ENCODE measurements at places on chromosomes 16 and 17.

DNA sequence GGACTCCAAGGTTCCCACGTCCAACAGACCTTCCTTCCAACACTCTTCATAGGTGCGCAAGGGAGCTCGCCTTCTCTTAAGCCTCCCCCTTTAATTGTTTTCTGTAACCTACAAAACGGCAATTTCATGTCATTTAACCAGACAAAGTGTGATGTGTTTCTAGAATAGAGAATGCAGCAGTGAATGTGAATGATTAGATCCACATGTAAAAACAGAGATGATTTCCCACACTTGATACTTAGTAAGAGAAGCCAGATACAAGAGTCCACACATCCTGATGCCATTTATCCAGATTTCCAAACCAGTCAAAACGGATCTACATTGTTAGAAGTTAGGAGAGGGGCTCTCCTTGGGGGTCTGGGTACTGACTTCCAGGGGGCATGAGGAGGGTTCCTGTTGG, 89.3 kb downstream of the IRF8 start:
- DNase-seq = no peak

- peak; percentile 37 for DNase-seq
These were observed 352.3 kb upstream of the CDH5 start for GRCh38 chr16:66014221-66014620.

DNA sequence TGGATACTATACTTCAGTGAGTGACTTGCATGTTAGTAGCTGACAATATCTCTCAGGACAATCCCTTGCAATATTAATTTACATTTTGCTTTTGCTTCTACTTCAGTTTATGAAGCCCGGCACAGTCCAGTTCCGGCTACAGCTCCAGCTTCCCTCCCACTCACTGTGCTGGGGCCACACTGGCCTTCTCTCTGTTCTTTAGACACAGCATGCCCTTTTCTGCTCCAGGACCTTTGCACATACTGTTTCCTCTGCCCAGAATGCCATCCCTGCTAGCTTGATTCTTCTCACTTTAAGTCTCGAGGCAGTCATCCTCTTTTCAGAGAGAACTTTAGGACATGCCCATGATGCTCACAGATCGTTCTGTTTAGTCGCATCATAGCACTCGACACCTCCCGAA, 25.5 kb upstream of the LRRC75A start:
- no peak for DNase-seq

DNA sequence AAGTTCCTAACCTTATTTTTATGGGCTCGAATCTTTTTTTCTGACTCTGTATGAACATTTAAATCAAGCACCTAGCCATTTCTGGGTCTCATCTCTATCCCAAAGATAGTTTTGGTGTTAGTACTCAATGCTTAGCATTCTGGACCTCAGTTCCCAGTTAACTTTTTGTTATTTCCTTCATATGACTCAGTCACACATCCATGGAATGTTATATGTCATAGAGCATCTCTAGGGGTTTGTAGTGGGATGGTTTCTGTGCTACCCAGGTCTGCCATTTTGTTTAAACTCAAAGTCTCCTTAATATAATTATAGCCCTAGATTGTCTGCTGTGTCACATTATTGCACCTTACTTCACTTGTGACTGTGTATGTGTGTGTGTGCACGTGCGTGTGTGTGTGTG, 90.1 kb downstream of the EFCAB13 start:
- peak; percentile 74 for DNase-seq

- DNase-seq = no peak
These were observed 228.5 kb downstream of the FOXL1 start for GRCh38 chr16:86806838-86807351.

GRCh38 chr16:53323924-53324323, 110.3 kb upstream of the RBL2 start:
- DNase-seq = no peak

DNA sequence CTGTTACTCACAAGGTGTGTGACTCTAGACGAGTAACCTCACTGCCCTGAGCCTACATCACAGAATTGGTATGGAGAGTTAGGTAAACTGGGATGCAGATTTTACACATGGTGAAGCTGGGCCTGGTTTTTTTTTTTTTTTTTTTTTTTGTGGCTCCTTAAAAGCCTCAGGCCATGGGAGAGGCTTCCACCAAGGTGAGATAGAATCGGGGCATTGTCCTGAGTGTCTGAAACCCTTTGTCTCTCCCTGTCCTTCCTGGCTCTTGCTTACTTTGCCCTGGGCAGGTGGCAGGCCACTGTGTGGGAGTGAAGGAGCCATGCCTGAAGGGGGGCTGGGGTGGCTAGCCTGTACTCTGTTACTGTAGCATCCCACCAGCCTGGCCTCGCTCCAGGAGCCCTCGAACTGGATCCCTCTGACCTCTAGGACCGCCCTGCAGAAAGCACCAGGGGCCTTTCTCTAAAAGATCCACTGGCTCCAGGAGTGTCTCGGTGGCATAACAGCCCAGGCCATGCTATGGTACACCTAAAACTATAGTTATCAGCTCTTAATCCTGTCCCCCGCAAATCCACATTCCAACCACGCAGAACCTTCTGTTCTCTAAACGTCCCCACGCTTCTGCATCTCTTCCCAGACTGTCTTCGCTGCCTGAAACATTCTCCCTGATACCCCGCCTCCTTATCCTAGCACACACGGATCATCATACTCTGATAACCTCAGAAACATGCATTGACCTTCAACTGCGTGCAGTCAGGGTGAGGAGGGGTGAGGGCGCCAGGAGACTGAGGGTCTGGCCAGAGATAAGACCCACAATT, 1.7 kb upstream of the SLC13A2 start:
- no peak for DNase-seq

All from fibroblast of skin of back (primary cell).